Aorta (tissue), 5 donors: ENCODE measurements at places on chromosomes 1 and 21.

- DNase-seq: no peak
These were observed 374.6 kb upstream of the ESRRG start for GRCh38 chr1:217097819-217098218.

GRCh38 chr1:202462342-202463076 is 114.0 kb downstream of the PPP1R12B start:
- no peak for DNase-seq

DNA sequence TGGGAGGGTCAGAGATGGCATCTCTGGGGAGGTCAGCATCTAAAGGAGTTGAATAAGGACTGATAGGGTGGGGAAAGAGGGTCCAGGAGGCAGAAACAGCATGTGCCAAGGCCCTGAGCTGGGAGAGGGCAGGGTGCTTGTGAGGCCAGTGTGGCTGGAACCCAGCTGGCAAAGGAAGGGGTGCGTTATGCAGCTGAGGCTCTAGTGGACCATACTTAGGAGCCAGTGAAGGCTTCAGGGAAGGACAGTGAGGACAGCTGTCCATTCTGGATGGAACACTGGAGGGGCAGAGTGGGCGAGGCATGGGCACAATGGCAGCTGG is 57.1 kb upstream of the RPL11 start:
- DNase-seq: no peak

DNA sequence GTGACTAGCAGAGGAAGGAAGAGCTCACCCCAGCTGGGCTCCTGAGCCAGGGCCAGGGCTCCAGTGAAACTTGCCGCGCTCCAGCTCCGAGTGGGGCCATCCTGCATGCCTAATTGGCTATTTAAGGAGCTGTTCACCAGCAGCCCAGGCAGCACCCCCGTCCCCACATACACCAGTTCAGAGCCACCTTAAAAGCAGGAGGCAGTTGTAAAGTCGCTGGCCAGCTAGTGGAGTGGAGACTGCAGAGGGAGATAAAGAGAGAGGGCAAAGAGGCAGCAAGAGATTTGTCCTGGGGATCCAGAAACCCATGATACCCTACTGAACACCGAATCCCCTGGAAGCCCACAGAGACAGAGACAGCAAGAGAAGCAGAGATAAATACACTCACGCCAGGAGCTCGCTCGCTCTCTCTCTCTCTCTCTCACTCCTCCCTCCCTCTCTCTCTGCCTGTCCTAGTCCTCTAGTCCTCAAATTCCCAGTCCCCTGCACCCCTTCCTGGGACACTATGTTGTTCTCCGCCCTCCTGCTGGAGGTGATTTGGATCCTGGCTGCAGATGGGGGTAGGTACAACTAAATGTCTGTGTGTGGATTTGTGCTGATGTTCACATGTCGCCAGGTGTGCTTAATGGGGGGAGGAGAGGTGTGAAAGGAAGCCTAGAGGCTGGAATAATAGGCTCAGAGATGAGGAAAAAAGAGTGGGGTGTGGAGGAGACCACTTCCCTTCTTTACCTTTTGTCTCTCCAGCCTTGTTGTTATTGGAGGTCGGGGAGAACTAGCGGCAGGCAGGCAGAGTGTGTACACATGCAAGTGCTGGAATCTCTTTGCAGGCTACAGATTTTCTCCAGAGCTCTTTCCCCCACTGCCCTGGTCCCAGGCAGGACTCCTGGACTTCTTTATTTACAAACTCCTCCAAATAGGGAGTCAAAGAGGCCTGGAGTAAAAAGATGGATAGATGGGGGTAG is at the start of gene CA14:
CA14 (plus strand) TSS at position 151 of the 962 bp plus-strand sequence; CDS start at position 506, 355 bp downstream.
- no peak for DNase-seq

DNA sequence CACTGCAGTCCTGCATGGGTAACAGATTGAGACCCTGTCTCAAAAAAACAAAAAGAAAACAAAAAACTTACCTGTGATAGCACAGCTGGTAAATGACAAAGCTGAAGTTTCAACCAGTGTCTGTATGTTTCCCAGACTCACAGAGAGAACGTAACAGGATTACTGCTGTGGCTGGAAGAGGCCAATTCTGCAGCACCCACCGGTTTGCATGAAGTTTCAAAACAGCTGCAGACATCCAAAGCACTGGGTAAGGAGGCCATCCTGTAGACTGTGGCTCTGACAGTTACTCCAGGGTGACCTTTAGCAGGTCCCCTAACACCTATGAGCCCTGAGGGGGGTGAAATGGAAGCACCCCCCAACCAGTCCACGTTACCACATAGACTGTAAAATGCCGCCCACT is 7.5 kb downstream of the ID3 start:
- no peak for DNase-seq
